ENCODE measurements at places on chromosomes 5 and 9.

GRCh38 chr5:97225222-97225621 is 42.2 kb upstream of the RIOK2 start:
- DNase-seq = no peak

- DNase-seq = no peak
Observed at GRCh38 chr9:123864251-123864650, 65.7 kb downstream of the DENND1A start.

- DNase-seq = no peak
Observed at GRCh38 chr5:119367502-119368237, 11.9 kb downstream of the TNFAIP8 start.

DNA sequence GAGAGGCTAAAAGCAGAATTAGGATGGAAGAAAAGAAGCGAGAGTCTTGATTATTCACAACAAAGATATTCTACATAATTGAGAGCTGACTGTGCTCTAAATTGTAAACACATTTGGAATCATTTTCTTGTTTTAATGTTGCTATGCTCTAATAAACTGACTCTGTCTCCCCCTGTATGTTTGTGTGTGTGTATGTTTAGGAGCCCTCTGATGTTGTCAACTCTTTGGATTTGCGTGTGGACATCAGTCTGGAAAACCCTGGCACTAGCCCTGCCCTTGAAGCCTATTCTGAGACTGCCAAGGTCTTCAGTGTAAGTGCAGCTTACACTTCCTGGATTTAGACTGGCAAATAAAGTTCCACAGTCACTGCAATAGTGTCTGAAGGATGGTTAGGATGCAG is 37.8 kb downstream of the MOCS2 start:
- DNase-seq = no peak

DNA sequence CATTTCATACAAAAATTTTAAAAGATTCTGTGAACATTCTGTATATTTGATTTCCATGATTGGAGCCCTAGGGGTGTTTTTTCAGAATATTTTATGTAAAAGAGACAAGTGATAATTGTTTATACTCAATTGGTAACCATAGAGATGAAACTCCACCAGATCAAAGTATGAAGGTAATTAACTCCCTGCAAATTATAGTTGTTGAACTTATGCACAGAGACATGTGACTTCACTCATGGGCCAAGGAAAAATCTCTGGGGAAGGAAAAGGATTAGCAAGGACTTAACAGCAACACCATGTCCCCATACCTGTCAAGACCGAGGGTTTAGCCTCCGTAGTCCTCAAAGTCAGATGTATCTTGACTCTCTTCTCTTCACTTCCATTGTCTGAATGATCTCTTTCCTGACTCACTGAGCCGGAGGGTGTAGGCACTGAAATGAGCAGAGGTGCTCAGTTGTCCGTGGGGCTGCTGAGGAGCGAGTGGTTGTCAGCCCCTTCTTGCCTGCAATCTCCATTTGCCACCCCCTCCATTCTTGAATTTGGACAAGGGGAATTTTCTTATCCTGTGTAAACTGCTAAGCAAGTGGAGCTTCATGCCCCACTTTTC is 17.5 kb upstream of the CXCL14 start:
- no peak for DNase-seq

DNA sequence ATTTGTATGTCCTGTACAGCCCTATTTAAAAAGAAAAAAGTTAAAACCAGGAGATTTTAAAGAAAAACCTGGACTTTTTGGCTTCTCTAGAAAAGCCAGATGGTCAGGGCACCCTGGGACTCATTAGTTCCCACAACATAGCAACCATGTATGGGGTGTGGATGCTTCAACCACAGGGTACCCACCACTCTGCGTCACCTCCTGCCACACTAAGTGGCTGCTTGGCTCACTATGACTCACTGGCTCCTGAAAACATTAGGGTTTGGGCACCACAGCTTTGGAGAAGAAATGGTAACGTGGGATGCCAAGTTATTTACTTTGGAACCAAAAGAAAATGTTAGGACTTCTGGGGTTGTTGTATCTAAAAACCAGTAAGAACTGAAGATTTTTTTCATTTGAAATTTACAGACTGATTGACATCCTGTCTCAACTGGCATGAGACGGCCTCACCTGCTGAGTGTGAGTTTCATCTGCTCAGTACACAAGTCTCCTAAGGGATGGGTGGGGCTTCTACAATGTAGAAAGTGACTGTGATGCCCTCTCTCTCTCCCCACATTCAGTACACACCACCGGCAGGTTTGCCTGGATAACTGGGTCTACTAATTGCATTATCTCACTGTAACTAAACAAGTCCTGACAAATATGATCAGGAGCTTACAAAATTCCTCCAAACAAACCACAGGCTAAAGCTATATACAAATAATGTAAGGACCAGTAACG is 103.9 kb downstream of the ESM1 start:
- DNase-seq = peak; percentile 57

DNA sequence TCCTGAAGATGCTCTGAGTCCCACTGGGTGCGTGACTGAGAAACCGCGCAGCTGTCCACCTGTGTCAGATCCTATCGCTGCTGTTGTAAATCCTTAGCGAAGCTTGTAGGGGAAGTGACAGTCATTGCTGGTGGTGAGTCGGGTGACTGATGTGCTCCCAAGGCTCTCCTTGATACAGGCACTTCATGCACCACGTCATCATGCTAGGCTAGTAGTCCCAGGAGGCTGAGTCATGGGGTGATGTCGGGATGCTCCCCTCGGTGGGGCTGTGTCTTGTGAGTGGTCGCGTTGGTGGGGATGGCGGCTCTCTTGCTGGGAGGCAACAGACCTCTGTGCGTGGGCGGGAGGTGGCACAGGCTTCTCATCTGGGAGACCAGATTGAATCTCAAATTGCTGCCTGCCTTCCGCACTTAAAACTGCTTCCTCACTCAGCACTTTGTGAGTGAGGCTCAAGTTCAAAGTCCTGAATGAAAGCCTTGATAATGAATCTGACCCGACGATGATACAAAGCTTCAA is 84.7 kb downstream of the CSNK1A1 start:
- peak; percentile 27 for DNase-seq

GRCh38 chr9:93091453-93092081 is 4.5 kb upstream of the CARD19 start:
- DNase-seq = peak; percentile 70

DNA sequence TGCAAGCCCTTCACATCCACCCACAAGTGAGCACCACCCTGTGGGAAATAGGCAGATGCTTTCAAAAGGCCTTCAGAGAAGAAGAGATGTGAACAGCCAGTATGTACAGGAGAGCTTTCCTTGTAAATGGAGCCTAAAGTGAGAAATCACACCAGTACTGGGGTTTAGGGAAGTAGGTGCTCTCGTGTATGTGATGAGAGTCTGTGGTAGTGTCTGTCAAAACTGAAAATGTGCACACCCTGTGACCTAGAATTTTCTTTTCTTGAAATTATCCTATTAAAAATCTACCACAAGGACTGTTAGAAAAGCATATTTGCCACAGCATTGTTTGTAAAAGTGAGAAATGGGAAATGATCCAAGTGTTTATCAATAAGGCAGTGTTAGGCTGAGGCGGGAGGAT is 16.6 kb downstream of the OTULINL start:
- DNase-seq = no peak

GRCh38 chr9:35728041-35728971 is 3.7 kb downstream of the TLN1 start:
- DNase-seq = peak; percentile 67

DNA sequence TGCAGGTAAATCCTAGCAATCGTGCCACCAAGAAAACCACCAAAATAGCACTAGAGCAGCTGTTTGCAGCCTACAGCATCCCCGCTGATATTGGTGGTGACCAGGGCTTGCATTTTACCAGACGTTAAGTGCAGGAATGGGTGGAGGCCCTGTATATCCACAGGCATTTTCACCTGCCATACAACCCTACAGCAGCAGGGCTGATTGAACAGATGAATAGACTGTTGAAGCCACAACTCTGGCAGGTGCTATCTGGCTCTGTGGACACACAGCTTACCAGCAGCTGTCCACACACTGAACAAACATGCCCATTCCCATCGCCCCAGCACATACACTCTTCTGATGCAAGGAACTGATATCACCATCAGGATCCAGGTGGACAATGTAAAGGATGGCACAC is 154.5 kb upstream of the APC start:
- no peak for DNase-seq

- no peak for DNase-seq
Observed at GRCh38 chr9:68595868-68596267, 55.2 kb upstream of the TMEM252 start.

- DNase-seq = no peak
Observed at GRCh38 chr5:135032999-135033861, 798 bp downstream of the PITX1 start.

- DNase-seq = no peak
Observed at GRCh38 chr9:3502560-3503398, 23.0 kb downstream of the RFX3 start.

DNA sequence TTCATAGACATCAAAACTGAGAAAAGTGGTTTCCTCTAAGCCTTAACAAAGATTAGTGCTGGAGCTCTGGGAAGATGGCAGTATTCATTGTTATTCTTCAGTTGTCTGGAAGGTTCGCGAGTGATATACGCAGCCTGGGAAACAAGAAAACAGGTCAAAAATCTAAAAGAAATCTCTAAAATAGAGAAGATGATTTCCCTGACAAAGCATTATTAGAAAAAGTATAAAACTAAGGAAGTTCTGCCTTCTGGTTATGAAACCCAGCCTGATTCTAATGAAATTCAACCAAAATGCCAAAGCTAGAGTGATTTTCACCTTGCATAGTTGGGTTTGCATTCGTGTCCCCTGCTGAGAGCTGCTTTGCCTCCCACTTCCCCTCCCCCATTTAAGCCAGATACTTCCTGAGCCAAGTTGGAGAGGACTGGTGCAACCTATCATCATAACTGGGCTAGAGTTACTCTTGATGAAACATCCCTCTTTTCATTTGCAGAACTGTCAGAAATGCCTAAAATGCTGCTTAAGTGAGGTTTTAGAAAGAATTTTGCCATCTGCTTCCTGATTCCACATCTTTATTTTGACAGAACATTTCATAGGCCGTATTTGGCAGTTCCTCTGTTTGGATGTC is 48.4 kb downstream of the NDFIP1 start:
- DNase-seq = no peak

DNA sequence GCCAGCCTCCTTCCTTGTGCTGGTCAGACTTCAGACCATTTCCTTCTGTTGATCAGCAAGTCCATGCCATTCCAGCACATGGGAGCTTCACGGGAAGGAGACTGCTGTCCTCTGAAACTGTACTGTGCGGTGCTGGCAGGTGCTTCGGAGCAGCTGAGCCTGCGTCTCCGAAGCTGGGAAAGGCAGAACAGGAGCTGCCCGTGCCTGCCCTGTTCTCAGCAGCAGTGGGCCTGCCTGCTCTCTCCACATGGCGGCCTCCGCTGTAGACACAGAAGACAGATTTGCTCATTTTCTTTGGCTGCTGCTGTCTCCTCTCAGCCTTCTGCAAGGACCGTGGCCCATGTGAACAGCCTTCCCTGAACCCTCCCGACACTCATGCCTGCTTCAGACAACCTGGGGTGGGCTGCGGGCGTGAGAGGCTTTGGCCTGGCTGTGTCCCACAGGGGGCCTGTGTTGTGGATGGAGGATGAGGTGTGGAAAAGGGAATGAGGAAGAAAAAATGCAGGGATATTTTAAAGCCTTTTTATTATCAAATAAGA is 43.1 kb downstream of the HABP4 start:
- DNase-seq = no peak

GRCh38 chr5:72552041-72552557 is 44.9 kb upstream of the ZNF366 start:
- DNase-seq = no peak

DNA sequence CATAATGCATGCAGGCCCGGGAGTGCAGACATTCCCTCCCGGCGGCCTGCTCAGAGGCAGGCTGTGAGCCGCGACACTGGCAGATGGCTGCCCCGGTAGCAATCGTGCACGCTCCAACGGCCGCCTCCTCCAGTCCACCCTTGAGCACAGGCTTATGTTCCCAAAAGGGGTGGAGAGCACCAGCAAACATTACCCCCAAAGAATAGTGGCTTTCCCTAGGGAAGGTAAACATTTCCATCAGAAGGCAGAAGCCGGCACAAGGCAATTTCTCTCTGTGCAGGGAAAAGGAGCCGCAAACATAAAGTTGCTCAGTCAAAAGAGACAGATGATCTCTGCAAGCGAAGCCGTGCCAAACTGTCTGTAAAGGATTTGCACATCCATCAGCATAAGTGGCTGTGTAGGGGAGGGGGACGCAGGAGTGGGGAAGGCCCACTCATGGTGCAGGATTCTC is 92.5 kb downstream of the SIL1 start:
- no peak for DNase-seq

GRCh38 chr5:136424835-136425584 is 59.7 kb upstream of the TRPC7 start:
- DNase-seq = peak; percentile 63

- DNase-seq = no peak
Observed at GRCh38 chr5:82816926-82817325, 260.3 kb downstream of the TMEM167A start.

DNA sequence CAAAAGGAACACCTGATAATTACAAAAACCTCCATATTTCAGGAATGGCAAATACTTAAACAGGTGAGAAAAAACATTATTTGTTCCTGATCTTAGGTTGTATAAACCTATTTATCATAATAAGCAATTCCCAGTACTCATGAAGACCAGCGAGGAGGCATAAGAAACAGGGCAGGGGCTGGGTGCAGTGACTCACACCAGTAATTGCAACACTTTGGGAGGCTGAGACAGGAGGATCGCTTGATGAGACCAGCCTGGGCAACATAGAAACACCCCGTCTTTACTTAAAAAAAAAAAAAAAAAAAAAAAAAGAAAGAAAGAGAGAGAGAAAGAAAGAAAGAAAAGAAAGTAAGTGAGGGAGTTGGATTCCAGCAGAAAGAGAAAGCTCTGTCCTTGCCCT is 21.6 kb downstream of the CCNJL start:
- DNase-seq = no peak

DNA sequence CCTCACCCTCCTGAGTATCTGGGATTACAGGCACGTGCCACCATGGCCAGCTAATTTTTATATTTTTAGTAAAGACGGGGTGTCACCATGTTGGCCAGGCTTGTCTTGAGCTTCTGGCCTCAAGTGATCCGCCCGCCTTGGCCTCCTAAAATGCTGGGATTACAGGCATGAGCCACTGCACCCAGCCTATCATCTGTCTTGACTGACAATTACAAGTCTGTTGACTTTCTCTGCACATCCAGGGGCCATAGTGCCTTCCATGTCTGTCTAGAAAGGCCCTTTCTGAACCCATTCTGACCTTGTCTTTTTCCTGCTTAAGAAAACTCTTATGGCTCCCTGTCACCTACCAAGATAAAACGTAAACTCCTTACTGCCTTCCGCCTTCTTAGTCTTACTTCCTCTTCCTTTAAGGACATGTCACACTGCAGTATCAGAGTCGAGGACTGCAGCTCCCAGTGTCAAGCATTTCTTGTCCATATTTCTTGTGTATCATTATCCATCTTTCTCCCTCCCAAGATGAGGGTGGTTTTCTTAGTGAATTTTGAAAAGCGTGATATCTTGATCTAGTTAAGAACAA is 49.9 kb upstream of the SHB start:
- no peak for DNase-seq

DNA sequence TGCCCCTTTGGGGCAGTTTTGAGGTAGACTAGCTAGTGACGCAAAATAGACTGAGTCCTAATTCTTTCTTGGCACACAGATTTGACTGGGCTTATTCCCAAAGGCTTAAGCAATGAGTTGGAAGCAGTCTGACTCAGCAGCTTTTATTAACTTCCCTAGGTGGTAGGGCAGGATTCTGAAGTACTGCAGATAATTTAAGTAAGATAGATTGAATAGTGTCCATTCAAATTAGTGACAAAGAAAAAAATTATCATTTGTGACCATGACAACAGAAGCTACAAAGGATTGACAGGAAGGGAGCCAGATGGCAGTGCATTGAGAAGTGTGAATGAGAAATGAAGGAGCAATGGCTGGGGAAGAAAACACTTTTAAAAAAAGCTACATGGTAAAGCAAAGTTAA is 649.4 kb downstream of the CDH9 start:
- DNase-seq = no peak

GRCh38 chr5:120365656-120366446 is 98.2 kb upstream of the PRR16 start:
- DNase-seq = no peak

Data from stimulated activated naive CD8-positive, alpha-beta T cell treated with anti-CD3 and anti-CD28 coated beads, Interleukin-15, Interleukin-2, amounts not matched to agents 100 U/mL and 50 U/mL, for 24 hours (primary cell).